ENCODE measurements at places on chromosomes 4 and X. TPM values are rescaled to one million over a fixed set of nuclear protein-coding genes. Genes with fewer than 3 reads are reported as not detected.

DNA sequence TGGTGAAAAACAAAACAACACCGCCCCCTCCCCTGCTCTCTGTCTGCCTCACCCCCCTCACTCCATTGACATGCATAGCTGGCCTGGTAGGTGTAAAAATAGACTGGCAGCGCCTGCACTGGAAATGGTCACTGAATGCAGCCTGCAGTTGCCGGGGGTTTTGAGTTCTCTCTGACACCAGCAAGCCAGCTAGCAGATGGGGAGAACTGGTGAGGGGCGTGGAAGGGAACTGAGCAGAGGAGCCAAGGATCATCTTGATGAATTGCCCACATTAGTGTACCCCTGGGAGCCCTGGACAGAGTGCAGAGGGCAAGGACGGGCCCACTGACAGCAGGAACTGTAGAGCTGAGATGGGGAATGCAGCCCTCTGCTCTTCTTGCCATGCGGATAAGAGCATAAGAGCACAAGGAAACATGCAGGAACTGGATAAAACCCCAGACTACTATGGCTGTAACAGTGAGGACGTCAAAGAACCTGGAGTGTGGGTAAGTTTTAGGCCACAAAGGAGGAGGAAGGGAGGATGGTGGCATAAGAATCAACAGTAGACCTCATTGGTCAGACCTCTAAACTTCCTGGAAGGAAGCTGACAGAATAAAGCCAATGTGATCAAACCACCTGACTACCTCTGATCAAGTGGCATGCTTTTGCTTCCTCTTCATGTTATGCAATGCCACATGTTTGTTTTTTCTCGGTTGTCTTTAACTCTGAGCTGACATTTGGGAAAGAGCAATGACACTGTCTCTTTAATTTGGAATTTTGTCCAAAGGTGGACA is 96.3 kb downstream of the ANK2 start:
- DNase-seq, result no peak
- no peak overlapping the region for H3K27ac ChIP-seq
- no peaks in the 10 kb centered on the region for H3K27me3 ChIP-seq
- no peaks in the 10 kb centered on the region for H3K36me3 ChIP-seq

GRCh38 chrX:31656013-31656412 is 584.2 kb upstream of the FTHL17 start:
- no peak overlapping the region for H3K4me3 ChIP-seq
- H3K36me3 ChIP-seq, result no peaks in the 10 kb centered on the region
- no peak for DNase-seq
- no peak overlapping the region for H3K27ac ChIP-seq
- no peaks in the 10 kb centered on the region for H3K27me3 ChIP-seq
- no peaks in the 10 kb centered on the region for H3K4me1 ChIP-seq

- H3K27ac ChIP-seq, result peak overlapping the region; percentile 80
- peak; percentile 86 for DNase-seq
- H3K36me3 ChIP-seq, result no peaks in the 10 kb centered on the region
- no peaks in the 10 kb centered on the region for H3K27me3 ChIP-seq
These were observed 1.6 kb downstream of the APBB2 start for GRCh38 chr4:41212616-41213203.

- no peaks in the 10 kb centered on the region for H3K27me3 ChIP-seq
- no peak overlapping the region for H3K27ac ChIP-seq
- no peak overlapping the region for H3K4me3 ChIP-seq
These were observed 53.5 kb downstream of the SPANXA2 start for GRCh38 chrX:141642979-141643378.

GRCh38 chrX:20063716-20064351 is 52.9 kb downstream of the MAP7D2 start:
- H3K4me1 ChIP-seq, result peaks cover 26% of the 10 kb centered on the region
- H3K4me3 ChIP-seq, result no peak overlapping the region
- H3K36me3 ChIP-seq, result no peaks in the 10 kb centered on the region
- DNase-seq, result no peak
- H3K27ac ChIP-seq, result no peak overlapping the region
- H3K27me3 ChIP-seq, result no peaks in the 10 kb centered on the region

GRCh38 chr4:149045731-149046130 is 603.5 kb upstream of the NR3C2 start:
- no peak for DNase-seq
- H3K27ac ChIP-seq, result no peak overlapping the region
- no peak overlapping the region for H3K4me3 ChIP-seq

GRCh38 chr4:36326476-36327029 is 45.1 kb downstream of the DTHD1 start:
- DNase-seq, result no peak
- no peaks in the 10 kb centered on the region for H3K4me1 ChIP-seq
- no peaks in the 10 kb centered on the region for H3K27me3 ChIP-seq
- no peaks in the 10 kb centered on the region for H3K36me3 ChIP-seq
- no peak overlapping the region for H3K27ac ChIP-seq

DNA sequence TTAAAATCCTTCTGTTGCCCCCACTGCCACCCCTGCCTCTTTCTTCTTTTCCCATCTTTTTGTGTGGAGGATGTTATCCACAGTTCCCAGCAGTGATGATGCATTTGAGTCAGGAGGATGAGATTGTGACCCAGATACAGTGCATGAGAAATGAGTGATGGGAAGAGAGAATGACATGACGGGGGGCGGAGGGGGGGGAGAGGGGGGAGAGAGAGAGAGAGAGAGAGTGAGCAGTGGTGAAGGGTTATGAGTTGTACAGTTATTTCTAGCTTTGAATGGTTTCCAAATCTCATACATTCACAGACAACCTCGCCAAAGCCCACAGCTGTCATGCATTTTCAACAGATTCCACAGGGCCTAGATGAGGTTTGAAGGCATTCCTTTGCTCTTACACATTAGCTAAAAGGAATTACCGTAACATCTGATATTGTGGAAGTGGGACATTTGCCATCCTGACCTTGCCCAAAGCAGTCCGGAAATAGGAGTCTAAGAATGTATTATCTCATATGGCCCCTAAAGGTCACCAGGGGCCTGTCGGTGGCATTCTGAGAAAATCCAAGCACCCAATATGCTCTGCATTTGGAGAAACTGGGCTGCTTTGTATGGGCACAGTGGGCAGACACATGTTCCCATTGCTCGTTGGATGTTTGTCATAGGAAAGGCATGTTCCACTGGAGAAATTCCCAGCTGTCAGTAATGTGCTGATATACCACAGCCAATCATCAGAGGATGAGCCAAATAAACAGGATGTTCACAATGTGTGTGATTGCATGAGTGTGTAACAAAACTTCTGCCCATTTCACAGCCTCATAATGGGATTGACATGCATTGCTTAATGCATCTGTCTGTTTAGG is 435.8 kb downstream of the SPRY1 start:
- H3K4me1 ChIP-seq, result peaks cover 21% of the 10 kb centered on the region
- DNase-seq, result peak; percentile 59
- H3K27ac ChIP-seq, result peak overlapping the region; percentile 99
- H3K27me3 ChIP-seq, result no peaks in the 10 kb centered on the region

GRCh38 chr4:188434643-188435042 is 295.4 kb downstream of the TRIML1 start:
- no peaks in the 10 kb centered on the region for H3K36me3 ChIP-seq
- no peaks in the 10 kb centered on the region for H3K27me3 ChIP-seq
- H3K27ac ChIP-seq, result peak overlapping the region; percentile 55
- DNase-seq, result no peak
- peaks cover 16% of the 10 kb centered on the region for H3K4me1 ChIP-seq
- H3K4me3 ChIP-seq, result no peak overlapping the region

GRCh38 chr4:121278811-121279368 is 101.9 kb downstream of the QRFPR start:
- no peaks in the 10 kb centered on the region for H3K4me1 ChIP-seq
- H3K27me3 ChIP-seq, result peaks cover 12% of the 10 kb centered on the region
- no peaks in the 10 kb centered on the region for H3K36me3 ChIP-seq
- DNase-seq, result no peak

DNA sequence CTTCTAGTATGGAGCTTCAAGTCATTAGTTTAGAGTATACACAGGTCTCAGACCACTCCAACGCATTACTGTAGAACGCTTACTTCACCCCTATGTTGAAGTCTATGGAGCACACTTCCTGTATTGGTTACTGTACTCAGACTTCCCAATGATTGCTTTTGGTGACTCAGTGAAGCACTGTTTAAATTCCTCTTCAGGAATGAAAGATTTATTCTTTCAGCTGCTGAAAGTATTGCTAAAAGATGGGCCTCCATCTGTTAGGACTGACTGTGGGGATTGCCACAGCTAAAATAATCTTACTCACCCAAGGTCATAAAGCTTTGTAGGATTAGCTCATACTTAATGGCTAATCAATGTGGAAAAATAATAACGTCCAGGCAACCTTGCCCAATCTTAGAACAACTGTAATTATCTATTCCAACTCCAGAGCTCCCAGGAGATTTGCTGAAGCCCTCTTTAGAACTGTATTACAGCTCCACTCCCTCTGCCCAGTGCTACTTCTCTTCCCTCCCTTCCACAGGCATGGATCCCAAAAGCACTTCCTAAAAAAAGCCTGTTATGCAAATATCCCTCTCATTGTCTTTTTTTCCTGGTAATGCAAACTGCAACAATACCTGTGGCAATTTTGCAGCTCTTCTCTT is 281.9 kb upstream of the HS3ST1 start:
- no peaks in the 10 kb centered on the region for H3K27me3 ChIP-seq
- no peak overlapping the region for H3K27ac ChIP-seq
- H3K4me3 ChIP-seq, result no peak overlapping the region
- H3K36me3 ChIP-seq, result no peaks in the 10 kb centered on the region
- DNase-seq, result peak; percentile 43

The SMPX gene
- total RNA-seq, result not detected

The SHISA3 gene
- total RNA-seq, result not detected

The SATL1 gene
- not detected for total RNA-seq

The ZNF185 gene
- total RNA-seq, result 1.1 TPM

The HERC5 gene
- 0.88 TPM for total RNA-seq

The CRMP1 gene
- total RNA-seq, result under 0.01 TPM

The NEUROG2 gene
- total RNA-seq, result not detected

The BTK gene
- not detected for total RNA-seq

The UGT8 gene
- not detected for total RNA-seq

The PNMA6A gene
- 1.2 TPM for total RNA-seq

The TMEM129 gene
- 38.0 TPM for total RNA-seq
